Stomach (tissue), 19 donors: ENCODE measurements at places on chromosomes 12 and 14. TPM values are rescaled to one million over a fixed set of nuclear protein-coding genes. Genes with fewer than 3 reads are reported as not detected.

DNA sequence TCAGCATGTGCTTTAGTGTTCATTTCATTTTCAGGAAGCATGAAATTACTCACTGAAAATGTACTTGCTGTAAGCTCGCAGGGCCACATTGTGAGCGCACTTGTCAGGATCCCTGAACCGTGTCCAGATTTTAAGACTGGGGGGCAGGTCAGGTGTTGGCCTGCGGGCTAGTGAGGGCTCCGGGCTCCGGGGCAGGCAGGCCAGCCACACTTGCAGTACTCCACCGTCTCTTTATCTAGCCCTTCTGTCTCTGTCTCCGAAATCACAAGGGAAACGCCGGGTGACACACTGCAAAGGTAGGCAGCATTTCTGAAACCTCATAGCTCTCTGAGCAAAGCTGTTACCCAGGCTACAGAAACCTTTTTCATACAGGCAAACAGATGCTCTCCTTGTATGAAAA, 98.7 kb downstream of the EML1 start:
- DNase-seq, result no peak
- H3K36me3 ChIP-seq, result no peaks in the 10 kb centered on the region
- no peaks in the 10 kb centered on the region for H3K27me3 ChIP-seq

Gene MDGA2
- total RNA-seq, result not detected

Gene NID2
- 31.9 TPM for total RNA-seq

DNA sequence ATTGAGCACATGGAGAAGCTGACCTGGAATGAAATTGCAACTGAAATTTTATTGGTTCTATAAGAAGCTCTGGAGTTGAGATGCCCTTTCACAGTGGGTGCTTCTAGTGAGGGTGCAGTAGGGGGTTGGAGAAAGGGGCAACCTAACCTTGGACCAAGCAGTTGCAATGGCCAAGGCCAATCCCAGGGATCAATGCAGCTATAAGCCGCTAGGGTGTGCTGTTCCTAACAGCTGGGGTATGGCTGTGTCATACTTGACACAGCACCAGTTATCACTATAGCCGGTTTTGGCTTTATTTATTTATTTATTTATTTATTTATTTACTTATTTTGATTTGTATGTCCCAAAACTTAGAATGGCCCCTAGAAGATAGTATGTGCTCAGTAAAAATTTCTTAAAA, 505.9 kb downstream of the FLRT2 start:
- no peaks in the 10 kb centered on the region for H3K36me3 ChIP-seq
- no peak overlapping the region for H3K27ac ChIP-seq
- H3K4me1 ChIP-seq, result no peaks in the 10 kb centered on the region
- H3K4me3 ChIP-seq, result no peak overlapping the region
- no peak for DNase-seq

GRCh38 chr14:93857500-93858283, 69.4 kb upstream of the PRIMA1 start:
- peak overlapping the region; percentile 58 for H3K27ac ChIP-seq
- no peak for DNase-seq

Gene CLEC4A
- not detected for total RNA-seq
